Activated effector memory CD4-positive, alpha-beta T cell treated with anti-CD3 and anti-CD28 coated beads, Interleukin-2, amount 50 U/mL, for 16 hours (primary cell): ENCODE measurements at places on chromosomes 12 and 14.
A peak's percentile ranks its signal among the peaks of the same experiment; 100 is the strongest.

DNA sequence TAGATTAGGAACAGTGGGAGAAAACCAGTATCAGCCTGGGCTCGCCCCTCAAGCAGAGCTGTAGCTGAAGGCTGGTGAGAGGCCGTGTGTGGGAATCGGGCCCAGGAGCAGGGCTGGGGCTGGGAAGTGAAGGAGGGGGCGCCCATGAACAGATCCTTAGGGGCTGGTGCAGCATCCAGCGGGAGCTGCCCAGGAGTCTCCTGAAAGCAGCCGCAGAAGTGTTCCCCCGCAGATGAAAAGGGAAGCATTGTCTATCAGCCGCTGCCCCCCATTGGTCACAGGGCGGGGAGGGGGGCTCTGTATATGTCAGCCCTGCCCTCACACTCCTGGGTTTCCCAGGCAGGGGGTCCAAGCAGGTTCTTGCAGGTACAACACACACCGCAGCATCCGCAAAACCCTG is 15.6 kb upstream of the RFLNA start:
- DNase-seq = no peak

DNA sequence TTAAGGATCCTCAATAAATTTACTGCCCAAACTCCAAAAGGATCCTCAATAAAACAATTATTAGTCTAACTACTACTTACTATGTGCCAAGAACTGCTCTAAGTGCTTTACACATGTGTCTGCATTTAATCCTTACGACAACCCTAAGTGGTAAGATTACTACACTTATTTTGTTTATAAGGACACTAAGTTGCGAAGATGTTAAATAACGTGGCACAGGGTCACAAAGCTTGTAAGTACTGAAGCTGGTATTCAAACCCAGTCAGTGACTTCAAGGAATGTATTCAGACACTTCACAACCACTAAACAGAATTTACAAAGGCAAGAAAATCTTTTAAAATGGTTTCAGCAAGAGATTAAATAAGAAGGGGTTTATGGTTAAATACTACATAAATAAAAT is 13.0 kb downstream of the FERMT2 start:
- DNase-seq = no peak

DNA sequence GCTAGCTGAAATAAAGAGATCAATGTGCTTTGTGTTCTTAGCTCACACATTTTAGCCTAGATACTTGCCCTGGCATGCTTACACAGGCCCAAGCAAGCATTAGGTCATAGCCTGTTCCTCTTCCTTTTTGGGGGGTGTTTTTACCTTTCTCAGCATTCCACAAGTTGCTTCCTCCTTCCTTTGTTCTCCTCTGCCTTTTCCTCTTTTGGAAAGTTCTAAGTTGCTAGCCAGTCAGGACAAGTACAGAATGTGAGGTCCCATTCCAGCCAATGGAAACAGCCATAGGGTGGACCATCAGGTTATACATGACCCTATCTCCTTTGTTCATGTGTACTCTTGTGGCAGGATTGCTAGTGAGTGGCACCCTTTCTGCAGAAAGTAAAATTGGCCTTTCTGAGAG is 154.9 kb downstream of the RASSF9 start:
- DNase-seq = no peak

DNA sequence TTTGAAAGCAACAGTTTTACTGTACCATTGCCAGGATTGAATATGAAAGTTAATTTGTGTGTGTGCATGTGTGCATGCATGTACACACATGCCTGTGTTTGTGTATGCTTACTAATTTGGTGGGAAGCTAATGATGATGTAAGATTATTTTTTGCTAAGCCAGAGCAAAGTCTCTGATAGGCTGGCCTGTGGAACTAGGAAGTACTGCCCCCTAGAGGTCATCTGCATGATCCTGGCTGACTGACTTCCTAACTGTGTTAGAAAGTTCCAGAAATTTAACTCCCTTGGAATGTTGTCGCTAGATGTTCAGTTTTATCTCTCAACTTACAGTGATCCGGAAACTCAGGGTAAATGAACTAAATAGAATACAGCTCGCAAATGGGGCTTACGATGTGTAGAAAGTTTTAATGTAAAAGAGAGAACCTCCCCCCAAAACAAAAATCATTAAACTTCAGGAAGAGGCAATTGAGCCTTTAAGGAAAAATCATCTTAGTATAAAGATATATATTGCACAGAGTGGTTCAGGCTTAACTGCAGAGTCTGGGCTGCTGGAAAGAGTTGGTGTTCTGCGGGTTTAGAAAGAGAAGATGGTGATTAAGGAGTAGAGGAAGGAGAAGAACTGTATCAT is 34.3 kb upstream of the SLC38A1 start:
- peak; percentile 78 for DNase-seq

DNA sequence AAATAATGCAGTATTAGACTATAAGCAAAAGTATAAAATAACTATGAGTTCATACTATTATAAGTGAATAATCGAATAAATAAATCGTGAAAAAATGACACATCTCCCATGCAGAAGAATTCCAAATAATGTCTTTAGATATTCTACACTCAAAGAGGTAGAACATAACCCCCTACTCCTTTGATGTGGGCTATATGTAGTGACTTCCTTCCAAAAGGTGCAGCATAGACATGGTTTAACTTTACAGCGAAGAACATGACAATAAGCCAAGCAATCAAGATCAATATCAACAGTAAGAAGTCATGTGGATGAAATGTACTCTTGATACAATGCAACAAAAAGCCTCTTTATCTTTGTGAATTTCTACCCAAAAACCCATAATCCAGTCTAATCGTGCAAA is 46.0 kb upstream of the HIF1A start:
- DNase-seq = no peak

GRCh38 chr12:112908548-112908947 is 1.8 kb downstream of the OAS1 start:
- DNase-seq = peak; percentile 75
